Stimulated activated CD8-positive, alpha-beta memory T cell treated with anti-CD3 and anti-CD28 coated beads, Interleukin-15, amount 100 ng/mL, for 24 hours (primary cell): ENCODE measurements at places on chromosomes 7 and 10.

DNA sequence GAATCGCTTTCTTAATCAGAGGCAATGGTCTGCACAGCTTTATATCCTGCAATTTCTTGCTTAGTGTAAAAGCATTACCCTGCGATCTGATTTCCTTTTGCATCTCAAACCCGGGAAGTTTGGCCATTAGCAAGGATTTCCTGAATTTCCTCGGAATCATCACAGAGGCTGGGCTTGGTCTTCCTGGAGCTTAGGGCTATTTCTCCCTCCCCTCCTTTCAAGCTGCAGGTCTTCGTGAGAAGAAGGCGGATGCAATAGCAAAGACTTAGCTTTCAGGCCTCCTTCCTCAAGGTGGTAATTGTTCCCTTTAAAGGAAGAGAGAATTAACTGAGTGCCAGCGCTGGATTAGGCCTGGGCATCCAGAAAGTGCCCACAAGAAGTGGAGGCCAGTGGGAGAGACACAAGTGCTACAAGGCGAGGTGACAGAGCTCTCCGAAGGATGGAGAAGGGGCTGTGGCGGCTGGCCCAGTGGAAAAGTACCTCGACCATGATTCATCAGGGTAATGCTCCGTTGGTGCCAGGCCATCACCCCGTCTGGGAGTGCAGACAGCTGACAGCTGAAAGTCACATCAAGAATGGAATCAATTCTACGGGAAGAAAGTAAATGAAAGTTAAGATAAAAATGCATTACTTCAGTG lies 4.0 kb upstream of the ARMS2 start:
- no peak for DNase-seq

DNA sequence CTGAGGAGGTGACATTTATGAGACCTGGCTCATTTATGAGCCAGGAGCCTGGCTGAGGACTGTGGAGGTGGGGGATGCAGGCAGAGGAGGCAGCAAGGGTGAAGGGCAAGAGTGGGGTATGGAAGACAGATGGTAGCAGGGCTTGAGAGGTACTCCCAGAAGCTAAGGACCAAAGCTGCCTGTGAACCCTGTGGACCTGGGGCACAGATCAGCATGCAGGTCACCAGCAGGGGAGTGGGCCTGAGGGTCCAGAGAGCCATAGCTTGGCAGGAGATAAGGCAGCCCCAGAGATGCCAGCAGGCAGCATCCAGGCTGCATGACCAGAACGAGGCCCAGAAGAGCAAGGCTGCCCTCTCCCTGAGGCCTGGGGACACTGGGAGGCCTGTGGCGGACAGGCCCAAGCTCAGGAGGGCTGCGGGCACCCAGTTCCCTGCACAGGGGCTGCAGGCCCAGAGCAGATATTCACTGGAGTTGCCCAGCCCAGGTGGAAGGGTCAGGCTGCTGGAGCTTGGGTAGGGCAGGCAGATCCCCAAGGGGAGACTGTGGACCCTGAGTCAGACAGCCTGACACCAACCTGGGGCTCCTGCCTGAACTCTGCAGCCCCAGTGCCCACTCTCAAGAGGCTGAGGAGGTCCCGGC lies 3.4 kb downstream of the GPR15LG start:
- DNase-seq = no peak

GRCh38 chr10:784403-785088 lies 95.1 kb upstream of the DIP2C start:
- peak; percentile 32 for DNase-seq

GRCh38 chr7:105402221-105403095 lies 13.7 kb upstream of the SRPK2 start:
- DNase-seq = no peak

GRCh38 chr7:99126921-99127553 lies 16.9 kb downstream of the SMURF1 start:
- DNase-seq = no peak

DNA sequence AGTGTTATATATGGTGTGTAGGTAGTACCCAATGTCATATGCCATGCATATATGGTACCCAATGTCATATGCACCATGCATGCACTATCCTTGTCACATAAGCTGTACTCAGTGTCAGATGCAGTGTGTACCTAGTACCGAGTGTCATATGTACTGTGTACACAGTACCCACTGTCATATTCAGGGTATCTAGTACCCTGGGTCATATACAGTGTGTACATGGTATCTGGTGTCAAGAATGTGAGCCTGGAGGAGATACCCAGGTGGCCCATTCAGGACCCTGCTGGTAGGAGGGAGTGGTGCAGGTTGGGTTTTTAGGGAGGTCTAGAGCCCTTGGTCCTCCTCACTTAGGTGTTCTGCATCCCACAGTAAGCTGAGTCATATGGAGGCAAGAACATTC lies 1.8 kb downstream of the ZMYND11 start:
- DNase-seq = no peak

GRCh38 chr7:84591897-84592296 lies 397.3 kb upstream of the SEMA3A start:
- DNase-seq = no peak

GRCh38 chr7:148212731-148213130 lies 377.8 kb upstream of the C7orf33 start:
- no peak for DNase-seq

GRCh38 chr7:90752051-90752450 lies 155.9 kb downstream of the CDK14 start:
- no peak for DNase-seq

DNA sequence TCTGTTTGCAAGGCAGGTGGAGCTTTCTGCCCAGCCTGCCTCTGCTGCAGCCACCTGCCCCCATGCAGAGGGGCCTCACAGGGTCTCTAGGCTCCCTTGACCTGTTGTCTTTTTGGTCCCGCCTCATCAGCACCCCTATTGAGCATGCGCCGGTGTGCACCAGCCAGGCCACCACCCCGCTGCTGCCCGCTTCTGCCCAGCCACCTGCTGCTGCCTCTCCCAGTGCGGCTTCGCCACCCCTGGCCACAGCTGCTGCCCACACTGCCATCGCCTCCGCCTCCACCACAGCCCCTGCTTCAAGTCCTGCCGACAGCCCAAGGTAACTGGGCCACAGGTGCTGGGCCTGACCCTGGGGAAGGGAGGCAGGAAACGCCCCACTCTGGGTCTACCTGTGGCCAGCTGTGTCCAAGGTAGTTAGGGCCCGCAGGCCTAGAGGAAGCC lies 38.1 kb downstream of the LDB3 start:
- no peak for DNase-seq

DNA sequence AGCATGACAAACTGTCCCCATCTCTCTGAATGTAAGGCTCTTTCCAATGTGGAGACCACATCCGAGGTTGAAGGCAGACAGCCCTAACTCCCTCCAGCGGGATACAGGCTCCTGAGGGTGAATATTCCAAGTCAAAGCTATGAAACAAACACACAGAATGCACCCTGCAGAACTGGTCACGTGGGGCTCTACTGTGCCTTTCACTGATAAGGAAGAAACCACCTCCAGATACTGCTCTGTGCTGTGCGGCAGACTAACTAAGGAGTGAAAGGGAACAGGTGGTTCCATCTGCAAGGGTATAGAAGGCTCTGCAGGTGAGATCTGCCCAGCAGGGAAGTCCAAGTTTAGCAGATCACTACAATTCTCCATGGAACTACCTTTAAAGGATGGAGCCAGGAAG lies 534.4 kb downstream of the KCNMA1 start:
- no peak for DNase-seq

GRCh38 chr10:75712242-75712880 lies 280.9 kb downstream of the LRMDA start:
- no peak for DNase-seq

DNA sequence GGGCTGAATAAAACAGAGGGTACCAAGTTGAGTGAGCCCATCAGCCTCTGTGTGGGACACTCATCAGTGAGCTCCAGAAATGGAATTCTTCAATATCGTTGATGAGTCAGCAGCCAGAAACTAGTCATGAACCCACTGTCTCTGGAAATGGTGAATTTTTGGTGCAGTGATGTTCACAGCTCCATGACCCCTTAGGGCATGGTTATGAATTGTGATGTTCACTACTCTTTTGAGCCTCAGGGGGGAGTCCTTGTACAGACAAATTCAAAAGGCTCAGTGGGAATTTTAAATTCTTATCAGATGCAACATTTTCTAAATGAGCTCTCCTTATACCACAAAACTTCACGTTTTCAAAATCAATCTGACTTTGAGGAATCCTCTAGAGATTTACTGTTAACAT lies 335.7 kb downstream of the PHTF2 start:
- no peak for DNase-seq

DNA sequence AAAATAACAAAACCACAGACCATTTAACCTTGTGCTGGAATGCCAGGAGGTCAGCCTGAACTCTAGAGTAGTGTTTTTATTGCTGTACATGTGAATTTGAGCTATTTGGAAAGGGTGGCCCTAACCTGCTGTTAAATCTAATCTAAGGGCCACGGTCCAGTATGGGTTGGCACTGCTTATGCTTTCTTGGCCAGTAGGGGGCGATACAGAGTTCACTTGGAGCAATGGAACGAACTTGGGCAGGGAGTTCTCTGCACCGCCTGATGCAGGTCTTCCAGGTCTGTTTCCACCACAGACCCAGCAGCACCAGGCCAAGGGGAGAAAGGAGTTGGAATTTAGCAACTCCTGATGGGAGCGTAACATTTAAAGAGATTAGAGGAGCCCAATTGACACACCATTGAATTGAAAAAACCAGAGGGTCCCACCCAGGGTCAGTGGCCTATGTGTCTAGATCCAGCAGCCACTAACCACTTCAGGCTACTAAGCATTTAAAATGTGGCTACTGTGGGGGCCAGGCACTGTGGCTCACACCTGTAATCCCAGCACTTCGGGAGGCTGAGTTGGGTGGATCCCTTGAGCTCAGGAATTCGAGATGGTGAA lies 75.7 kb upstream of the EFCAB10 start:
- DNase-seq = peak; percentile 35

DNA sequence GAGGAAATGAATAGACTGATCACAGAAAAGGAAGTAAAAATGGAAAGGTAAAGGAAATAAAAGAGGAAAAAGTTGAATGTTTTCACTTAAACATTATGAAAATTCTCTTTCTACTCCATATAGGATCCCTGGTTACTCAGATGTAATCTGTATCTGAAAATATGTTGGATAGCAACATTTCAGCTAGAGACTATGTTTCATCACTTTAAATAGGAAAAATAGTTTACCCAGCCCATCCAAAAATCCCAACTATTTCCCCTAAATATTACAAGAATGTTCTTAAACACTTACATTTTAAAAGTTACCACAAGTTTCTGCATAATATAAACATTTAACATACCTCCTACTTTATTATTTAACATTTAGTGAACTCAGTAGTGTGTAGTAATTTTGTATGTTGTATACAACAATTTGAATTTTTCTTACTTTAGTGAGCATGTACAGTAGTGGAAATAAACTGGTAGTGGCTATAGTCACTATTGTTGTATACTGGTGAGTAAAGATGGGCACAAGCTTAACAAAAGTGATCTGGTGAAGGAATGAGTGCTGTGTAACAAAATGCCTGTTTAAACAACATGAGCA lies 27.1 kb downstream of the SLF2 start:
- DNase-seq = no peak

DNA sequence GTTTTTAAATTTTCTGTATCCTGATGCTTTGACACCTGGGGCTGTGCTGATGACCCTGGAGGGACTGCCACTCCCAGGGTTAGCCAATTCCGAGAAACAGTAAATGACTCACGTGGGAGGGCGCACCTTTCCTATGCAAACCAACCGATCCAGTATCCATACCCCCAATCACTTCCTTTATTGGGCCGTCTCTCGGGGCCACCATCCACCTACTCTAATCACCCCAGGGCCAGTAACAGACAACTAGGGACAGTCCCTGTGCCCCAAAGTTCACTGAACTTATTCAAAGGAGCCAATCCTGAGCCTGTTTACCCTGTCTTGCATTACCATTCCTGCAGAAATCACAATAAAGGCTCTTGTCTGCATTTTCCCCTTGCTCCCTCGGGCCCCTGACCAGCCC lies 6.6 kb upstream of the LGI1 start:
- DNase-seq = no peak

- DNase-seq = no peak
Observed at GRCh38 chr10:86001521-86001920, 365.1 kb downstream of the GRID1 start.

GRCh38 chr7:158403013-158403821 lies 184.4 kb downstream of the PTPRN2 start:
- no peak for DNase-seq

DNA sequence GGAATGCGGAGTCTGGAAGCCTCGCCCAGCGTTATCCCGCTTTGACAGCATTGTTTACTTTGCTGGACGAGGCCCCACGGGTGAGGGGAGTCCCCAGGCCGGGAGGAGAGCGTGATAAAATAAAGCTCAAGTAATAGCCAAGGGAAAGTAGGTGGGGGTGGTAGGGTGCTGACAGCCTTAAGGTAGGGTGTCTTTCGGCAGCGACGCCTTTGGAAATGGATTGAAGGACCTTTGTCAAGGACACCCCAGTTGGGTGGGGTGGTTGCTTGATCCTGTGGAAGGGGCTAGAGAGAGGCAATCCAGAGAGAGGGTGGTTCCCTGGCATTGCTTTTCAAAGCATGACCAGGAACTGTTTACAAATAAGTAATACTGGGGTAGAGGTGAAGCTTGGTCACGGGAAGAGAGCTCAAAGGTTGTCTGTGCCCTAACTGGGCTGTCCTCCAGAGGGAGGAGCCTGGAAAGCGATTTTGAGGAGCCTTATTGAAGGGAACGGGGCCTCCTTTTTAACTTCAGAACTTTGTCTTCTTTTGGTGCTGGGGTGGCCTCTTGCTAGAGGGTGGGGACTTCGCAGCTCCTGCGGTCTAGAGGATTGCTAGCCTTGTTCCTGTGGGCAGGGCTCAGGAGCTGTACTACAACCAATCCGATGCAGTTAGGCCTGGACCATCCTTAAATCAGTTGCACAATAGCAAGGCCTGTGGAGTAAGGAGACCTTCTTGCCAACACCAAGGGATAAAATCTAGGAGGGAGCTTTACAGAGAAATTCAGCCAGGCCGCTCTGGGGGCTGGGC lies 1.3 kb downstream of the EIF4EBP2 start:
- no peak for DNase-seq

DNA sequence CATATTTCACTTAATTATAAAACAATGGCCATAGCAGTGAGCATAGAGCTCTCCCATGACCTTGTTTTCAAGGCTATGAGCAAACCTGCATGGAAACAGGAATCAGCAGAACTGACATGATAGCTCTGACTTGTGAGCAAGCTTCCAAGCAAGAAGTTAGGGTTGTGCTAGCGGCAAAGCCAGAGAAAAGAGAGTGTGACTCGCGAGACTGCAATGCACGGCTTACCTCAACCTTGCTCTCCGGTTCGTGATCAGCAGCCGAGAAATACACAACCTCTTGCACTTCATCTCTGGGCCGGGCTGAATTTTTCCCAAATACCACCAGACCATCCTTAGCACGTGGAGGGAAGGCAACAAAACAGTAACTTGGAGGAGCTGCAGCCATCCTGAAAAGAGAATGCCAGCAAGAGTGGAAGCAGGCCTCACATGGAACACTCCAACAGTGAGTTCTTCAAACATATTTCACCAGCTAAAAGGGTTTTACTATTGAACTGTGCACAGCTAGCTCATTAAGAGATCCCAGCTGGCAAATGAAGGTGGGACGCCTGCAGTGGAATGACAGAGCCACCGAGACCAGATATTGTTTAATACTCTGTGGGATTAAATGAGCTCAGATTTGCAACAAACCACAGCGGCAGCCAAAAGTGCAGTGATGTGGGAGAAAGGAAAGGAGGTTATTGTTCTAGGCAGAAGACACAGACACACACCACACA lies 20.8 kb downstream of the SCRN1 start:
- DNase-seq = no peak
